ENCODE measurements at places on chromosomes 6 and 20. TPM values are rescaled to one million over a fixed set of nuclear protein-coding genes. Genes with fewer than 3 reads are reported as not detected.

DNA sequence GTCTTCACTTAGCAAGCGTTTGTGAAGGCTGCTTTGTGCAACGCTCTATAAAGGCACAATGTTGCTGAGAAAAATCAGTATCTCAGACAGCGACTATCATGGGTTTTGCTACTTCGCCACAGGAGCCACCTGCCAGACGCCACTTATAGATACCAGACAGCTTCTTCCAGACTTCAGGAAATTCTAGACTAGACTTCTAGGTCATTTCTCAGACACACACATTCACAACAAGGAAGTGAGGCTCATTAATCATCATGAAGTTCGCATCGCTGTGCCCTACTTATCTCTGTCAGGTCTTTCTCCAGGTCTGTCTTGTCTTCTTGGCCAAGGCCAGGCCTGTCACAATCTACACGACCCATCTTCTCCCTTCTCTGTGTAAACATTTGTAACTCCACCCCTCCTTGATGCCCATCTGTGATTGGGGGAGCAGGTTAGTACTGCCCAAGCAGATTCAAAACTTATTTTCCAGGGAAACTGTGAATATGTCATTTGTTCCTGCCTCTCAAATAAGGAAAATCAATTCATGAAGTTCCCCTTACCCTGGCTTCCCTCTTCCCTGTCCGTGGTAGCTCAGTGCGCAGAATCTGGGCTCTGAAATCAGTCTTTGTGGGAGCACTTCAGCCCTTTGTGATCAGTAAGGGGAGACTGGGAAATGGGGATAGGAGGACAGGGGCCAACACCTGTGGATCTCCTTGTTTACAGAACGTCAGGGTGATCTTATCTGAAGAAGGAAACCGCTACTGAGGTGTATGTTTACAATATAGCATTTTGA is 115.5 kb downstream of the TNFAIP3 start:
- no peak for DNase-seq

GRCh38 chr20:2729791-2730190 is 37.2 kb downstream of the EBF4 start:
- peak; percentile 43 for DNase-seq

- DNase-seq, result peak; percentile 36
Measured at GRCh38 chr6:170175644-170176135, 115.2 kb downstream of the DLL1 start.

- DNase-seq, result no peak
Measured at GRCh38 chr6:53115741-53116140, 32.9 kb downstream of the GCM1 start.

DNA sequence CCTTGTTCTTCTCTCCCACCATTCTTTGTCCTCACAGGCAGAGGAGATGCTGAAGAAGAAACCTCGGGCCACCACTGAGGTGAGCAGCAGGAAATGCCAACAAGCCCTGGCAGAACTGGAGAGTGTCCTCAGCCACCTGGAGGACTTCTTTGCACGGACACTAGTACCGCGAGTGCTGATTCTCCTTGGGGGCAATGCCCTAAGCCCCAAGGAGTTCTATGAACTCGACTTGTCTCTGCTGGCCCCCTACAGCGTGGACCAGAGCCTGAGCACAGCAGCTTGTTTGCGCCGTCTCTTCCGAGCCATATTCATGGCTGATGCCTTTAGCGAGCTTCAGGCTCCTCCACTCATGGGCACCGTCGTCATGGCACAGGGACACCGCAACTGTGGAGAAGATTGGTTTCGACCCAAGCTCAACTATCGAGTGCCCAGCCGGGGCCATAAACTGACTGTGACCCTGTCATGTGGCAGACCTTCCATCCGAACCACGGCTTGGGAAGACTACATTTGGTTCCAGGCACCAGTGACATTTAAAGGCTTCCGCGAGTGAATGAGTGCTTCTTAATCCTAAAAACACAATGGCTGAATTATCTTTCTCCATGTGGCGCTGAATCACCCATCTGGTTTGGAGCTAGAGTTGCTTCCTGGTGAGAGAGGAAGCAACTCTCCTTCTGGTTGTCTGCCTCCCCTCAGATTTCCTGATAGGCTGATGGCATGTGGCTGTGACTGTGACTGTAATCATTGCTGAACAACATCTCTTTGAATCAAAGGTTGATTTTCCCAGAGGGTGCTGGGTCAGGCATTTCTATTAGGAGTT is 4.6 kb downstream of the MAD2L1BP start:
- DNase-seq, result peak; percentile 72

DNA sequence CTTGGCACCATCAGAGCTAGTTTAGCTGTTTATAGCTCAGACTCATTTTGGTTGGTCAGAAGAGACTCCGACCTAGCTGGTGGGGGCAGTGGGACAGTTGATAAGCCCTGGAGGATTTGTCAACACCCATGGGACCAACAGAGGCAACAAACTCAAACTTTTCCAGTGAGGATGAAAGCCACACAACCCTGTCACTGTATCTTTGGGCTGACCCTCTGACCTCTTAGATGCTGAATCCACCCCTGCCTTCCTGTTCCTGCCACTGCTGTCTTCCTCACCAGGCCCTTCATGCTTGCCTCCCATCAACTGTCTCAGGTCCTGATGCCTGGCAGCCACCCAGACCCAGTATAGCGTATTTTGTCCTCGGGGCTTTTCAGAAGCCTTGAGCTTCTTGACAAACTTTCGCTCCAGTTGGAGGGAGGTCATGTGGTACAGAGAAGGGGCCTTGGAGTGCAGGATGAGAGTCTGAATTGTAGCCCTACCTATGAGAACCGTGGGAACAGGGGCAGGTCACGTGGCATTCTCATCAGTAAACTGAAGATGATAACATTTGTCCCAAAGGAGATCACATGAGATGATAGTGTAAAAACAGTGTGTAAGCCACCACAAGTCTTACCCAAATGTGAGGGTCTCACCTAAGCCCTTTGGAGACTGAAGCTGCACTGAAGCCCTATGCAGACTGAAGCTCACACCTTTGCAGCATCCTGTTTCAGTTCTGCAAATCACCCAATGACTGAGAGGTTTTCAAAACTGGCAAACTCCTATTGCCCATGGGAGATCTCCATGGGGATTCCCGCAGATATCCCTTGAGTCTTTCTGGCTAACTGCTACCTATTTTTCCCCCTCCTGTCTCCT is 72.0 kb upstream of the F13A1 start:
- DNase-seq, result no peak

- DNase-seq, result no peak
Measured at GRCh38 chr20:4041748-4042411, 26.5 kb upstream of the RNF24 start.

GRCh38 chr6:12361042-12361765 is 71.0 kb downstream of the EDN1 start:
- DNase-seq, result no peak

- no peak for DNase-seq
Measured at GRCh38 chr6:19705606-19706005, 131.6 kb upstream of the ID4 start.

DNA sequence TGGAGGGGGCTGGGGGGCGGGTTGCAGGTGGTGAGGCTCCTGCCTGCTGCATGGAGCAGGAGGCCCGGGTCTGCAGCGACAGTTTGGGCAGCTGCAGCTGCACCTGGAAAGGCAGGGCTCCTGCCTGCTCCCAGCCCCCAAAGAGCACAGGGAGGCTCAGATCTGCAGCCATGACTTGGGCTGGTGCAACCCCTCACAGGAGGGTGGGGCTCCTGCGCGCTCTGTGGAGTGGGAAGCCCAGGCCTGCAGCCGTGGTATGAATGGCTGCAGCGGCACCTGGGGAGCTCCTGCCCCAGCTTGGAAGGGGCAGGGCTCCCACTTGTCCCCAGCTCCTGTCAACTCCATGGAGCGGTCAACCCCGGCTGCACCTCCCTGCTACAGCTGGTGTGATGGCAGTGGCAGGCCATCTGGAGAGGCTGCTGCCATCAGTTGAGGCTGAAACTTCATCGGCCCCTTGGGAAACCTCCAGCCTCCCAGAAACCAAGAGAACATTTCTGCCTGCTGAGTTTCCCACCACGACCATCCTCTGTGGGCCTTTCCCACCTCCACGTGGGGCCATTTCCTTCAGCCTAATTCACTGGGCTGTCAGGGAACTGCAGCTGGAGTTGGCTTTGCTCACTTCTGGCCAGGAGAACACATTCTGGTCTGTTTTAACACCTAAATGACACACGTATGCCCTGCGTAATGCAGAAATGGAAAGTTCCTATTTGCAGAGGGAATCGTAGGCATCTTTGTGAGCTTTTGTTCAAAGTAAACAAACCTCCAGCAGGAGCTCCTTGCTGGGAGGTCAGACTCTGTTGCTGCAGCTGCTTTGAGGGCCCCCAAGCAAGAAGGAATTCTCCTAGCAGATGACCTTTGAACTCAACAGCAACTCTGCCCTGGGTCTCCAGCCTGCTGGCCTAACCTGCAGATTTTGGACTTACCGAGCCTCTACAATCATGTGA is 429.0 kb downstream of the PREX1 start:
- DNase-seq, result no peak

DNA sequence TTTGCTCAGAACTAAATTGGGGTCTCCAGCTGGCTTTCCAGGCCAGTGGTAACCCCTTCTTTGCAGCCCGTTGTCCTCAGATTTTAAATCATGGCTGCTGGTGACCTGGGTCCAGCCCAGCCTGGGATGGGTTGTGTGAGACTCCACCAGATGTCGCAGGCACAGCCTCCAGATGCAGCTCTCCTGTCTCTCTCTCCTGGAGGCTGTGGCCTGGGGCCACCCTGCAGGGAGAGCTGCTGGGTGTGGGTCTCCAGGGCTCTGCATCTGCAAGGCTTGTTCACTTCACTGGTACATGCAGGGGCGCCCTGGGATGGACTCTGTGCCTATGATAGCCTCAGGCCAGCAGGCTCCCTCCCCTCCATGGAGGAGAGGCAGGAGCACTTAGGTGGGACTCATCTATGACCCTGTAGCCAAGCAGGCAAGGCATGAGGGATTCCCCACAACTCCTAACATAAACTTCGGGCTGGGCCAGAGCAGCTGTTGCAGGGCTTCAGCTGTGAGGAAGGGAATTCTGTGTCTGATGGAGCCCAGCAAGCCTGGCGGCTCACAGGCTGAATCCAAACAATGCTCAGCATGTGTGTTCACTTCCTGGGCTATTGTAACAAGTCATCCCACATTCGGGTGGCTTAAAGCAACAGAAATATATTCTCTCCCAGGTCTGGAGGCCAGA is 94.7 kb upstream of the NXT1 start:
- no peak for DNase-seq

DNA sequence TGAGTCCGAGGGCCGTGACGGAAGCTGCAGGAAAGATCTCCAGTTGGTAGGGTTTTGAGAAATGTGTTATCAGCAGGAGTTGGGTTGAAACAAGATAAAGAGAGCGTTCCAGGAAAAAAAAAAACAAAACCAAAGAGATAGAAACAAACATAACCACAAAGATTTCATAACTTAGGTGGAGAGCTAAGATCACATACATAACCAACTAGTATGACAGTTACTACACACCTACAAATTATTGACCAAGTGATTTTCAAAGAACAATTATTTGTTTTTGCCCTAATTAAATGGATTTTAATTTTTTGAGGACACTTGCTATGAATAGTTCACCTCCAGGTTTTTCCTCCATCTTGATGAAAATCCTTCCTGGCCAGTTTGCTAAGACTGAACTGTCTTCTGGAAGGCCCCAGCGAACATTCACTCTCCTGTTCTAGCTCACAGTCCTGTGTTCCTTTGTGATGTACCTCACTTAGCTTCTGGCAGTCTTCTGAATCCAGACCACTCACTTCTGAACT is 69.4 kb downstream of the SNX9 start:
- DNase-seq, result no peak

GRCh38 chr6:31129130-31129529 is 8.9 kb upstream of the CDSN start:
- DNase-seq, result no peak

GRCh38 chr20:58150772-58151171 is 77.7 kb downstream of the ANKRD60 start:
- no peak for DNase-seq

DNA sequence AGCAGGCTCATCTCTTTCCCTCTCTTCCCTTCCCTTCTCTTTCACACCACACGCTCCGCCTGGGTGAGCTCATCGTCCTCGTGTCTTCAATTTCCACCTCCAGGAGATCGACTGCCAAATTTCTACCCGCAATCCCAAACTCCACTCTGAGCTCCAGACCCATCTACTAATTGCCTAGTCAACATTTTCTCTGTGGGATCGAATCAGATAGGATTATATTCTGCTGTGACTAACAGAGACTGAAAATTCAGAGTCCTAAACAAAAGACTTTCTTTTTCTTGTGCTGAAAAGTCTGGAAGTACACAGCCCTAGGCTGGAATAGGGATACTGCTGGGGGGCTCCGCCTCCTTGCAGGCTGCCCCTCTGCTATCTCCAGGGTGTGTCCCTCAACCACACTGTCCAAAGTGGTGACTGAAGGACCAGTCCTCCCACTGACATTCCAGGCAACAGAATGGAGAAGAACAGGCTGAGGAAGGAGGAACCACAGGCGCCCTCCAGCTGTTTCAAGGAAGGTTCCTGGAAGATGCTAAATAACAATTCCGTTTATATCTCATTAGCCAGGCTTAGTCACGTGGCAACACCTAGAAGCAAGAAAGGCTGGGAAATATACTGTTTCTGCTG is 5.0 kb upstream of the HSPA12B start:
- DNase-seq, result no peak

DNA sequence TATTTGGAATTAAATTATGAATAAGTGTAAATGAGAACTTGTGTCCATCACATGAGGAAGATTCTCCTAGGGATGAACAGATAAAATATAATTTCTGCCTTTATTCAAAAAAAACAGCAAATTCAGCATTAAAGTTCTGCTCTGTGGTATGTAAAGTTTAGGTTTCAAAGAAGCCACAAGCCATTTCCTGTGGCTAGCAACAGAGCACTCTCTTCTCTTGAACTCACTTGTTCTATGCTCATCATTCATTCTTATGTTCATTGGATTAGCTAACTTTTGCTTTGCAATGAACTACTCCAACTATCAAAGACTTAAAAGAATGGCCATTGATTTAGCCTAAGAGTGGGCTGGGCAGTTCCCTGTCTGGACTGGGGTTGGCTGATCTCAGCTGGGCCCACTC is 20.8 kb upstream of the SNRPB2 start:
- no peak for DNase-seq

- DNase-seq, result no peak
Measured at GRCh38 chr6:137013031-137013430, 31.7 kb downstream of the IL20RA start.

GRCh38 chr20:17461941-17462340 is 69.2 kb downstream of the BFSP1 start:
- no peak for DNase-seq

DNA sequence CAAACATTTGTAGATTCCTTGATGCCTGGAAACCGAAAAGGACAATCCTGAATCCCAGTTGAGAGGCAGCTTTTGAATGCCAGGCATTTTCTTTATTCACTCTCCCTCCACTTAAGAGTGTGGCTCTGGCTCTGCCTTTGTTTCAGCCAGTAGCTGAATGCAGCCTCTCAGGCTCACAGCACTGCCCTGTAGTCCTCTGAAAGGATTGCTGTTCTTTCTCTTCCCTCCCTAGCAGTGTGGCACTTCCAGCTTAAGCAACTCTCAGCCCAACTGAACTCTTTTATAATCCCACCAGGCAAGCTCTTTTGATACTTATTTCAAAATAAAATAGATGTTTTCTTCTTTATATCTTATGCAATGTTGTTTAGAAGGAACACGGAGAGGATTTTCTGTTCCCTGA is 415.6 kb downstream of the GJA1 start:
- no peak for DNase-seq

- no peak for DNase-seq
Measured at GRCh38 chr6:11782524-11782923, 3.9 kb upstream of the ADTRP start.

Gene ASF1A
- 5.2 TPM for polyA plus RNA-seq

Gene PRDM13
- 0.02 TPM for polyA plus RNA-seq

Gene RAET1G
- 2.5 TPM for polyA plus RNA-seq

Gene PTCRA
- polyA plus RNA-seq, result not detected

Gene LY6G6C
- polyA plus RNA-seq, result 0.08 TPM

Gene SAMD3
- 15.8 TPM for polyA plus RNA-seq

Gene SNAP25
- 42.4 TPM for polyA plus RNA-seq

Gene SIRPB2
- not detected for polyA plus RNA-seq

Gene CYP39A1
- polyA plus RNA-seq, result not detected

Gene OARD1
- polyA plus RNA-seq, result 6.4 TPM

Gene ARFGEF3
- not detected for polyA plus RNA-seq

Data from SK-N-SH (cell line).